Umbilical cord (tissue), 2 donors: ENCODE measurements at places on chromosomes 2 and 18.

DNA sequence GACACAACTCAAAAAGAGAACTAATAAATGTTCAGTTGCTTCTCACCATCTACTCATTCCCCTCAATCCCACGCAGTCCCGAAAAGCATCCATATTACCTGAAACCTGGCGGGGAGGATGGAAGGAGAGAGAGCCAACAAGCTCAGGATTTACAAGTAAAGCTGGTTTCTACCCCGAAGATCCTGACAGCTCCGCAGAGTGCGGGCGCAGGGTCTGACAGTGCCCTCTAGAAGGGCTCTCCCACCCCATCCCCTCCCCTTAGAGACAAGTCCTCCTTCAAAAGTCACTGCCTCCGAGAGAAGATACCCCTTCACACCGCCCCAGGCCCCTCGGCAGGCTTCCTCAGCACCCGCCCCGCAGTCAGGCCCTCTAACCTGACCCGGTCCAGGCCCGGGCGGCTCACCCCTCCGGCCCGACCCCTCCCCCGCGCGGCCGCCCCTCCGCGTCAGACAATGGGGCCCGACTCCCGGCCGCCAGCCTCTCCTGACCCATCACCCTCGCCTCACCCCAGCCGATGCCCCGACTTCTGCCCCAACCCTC, 550 bp downstream of the RAB1A start:
- peak; percentile 31 for DNase-seq

DNA sequence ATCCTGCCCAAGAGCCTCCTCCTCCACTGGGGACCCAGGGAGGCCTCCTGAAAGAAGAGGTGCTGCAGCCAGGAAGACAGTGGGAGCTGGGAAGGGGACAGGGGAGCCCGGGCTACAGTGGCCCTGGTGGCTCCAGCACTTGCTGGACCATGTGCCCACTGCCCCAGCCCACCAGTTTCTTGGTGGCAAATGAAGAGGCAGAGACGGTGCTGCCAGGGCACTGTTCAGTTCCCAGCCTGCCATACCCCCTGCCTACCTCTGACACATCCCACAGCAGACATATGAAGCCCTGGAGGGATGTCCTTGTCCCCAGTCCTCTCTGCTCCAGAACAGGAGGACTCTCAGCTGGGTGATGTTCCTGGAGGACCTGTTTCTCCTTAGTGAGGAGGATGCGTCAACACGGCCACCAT, 3.7 kb downstream of the RAMP1 start:
- DNase-seq: no peak

- DNase-seq: no peak
Observed at GRCh38 chr2:105184420-105184819, 57.1 kb upstream of the GPR45 start.

GRCh38 chr2:200258881-200259576, 47.5 kb upstream of the SPATS2L start:
- DNase-seq: no peak

DNA sequence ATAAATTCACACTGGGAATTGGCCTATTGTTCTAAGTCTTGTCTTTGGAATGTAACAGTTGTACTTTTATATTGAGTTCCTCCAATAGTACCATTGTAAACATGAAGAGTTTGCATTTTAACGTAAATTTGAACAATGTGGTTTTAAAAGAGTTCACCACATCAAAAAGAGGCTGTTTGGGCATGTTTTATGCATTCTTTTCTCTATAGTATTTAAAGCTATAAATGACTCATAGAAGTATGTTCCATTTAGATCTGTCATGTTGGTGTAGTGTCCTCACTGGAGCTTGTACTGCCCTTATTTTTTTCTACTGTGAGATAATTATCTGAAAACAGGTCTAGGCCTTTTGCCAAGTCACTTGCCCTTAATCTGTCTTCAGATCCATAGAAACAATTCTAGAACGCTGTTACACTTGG, 141.9 kb downstream of the RHBDD1 start:
- DNase-seq: peak; percentile 62

DNA sequence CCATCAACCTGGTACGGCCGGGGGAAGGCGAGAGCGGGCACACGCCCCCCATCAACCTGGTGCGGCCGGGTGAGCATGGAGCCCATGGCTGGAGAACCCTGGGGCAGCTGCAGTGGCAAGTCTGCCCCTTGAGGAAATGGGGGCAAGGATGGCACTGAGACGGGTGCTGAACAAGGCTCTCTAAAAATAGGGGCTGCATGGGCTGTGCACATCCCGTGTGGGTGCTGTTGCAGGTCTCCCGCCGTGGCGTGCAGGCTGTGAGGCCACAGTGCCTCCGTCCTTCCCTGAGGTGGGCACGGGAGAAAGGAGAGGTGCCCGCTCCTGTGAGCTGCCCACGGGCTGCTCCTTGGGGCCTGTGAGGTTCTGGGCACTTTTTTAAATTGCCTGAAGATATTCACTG, 99.2 kb downstream of the NFATC1 start:
- DNase-seq: no peak

GRCh38 chr18:38646296-38646695, 1080.7 kb upstream of the CELF4 start:
- DNase-seq: no peak

GRCh38 chr18:8860845-8861642, 155.7 kb downstream of the MTCL1 start:
- DNase-seq: peak; percentile 56

DNA sequence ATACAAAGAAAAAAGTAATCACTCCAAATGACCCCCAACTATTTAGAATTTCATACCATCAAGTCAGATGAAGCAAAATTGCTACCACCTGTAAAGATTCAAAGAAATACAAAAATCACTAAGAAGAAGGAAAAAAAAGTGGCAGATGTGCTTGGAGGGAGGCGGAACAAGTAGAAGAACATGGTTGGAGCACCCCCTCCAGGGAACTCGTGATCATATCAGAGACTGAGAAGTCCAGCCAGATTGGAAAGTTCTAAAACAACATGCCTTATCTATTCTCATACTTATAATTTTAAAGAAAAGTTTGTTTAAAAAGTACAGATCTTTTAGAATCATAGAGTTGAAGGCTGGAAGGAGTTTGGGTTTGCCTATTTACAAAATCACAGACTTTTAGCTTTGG, 113.4 kb upstream of the CYP26B1 start:
- DNase-seq: no peak

DNA sequence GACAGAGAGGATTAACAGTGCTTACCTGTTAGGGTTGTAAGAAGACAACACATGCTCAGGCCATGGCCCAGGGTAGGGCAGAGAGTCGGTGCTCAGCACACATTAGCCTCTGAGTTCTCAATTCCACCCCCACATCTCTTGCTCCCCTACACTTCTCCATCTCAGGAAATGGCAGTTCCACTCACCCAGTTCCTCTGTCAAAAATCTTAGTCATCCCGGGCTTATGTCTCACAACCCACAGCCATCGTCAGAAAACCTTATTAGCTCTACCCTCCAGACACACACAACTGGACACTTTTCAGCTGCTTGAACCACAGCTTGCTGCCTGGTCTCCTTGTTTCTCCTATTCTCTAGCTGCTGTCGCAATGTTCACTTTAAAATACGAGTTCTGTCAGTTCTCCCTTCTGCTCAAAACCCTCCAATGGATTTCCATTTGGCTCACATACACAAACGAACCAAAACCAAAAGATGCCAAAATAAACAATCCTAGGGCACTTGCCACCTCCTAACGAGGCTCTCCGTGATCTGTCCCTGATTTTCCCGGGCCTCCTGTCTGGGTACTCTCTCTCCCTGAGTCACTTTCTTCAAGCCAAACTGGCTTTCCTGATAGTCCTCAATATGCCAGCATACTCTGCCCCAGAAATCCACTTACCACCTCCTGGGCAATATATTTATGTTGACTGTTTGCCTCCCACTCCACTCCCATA, 89.7 kb downstream of the KCTD1 start:
- no peak for DNase-seq

- no peak for DNase-seq
Observed at GRCh38 chr18:3692113-3692621, 242.2 kb downstream of the TGIF1 start.

- no peak for DNase-seq
Observed at GRCh38 chr2:1162768-1163584, 212.3 kb downstream of the SNTG2 start.

DNA sequence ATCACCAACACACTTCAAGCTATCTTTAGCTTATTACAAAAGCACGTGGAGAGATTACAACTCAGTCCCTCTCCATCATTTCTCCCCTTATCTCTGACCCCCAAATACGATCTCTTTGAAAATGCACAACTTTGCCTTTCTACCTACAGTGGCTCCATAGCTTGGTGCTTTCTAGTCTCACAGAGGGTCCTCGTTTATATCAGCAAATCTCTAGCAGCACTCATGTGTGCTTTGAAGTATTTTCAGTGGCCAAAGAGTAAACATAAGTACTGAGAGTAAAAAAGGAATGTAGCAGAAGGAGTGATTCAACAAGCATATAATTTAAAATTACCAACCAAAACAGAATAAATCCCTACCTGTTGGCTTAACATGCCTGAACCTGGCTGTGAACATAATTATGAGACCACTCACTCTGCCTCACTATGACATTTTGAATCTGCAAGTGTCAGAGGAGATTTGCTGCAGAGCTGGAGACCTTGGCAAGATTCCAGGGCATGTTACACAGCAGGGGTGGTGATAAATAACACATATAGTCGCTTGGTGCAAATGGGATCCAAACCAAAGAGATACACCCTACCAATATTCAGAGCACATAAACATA, 54.6 kb downstream of the LAMA3 start:
- DNase-seq: peak; percentile 57

DNA sequence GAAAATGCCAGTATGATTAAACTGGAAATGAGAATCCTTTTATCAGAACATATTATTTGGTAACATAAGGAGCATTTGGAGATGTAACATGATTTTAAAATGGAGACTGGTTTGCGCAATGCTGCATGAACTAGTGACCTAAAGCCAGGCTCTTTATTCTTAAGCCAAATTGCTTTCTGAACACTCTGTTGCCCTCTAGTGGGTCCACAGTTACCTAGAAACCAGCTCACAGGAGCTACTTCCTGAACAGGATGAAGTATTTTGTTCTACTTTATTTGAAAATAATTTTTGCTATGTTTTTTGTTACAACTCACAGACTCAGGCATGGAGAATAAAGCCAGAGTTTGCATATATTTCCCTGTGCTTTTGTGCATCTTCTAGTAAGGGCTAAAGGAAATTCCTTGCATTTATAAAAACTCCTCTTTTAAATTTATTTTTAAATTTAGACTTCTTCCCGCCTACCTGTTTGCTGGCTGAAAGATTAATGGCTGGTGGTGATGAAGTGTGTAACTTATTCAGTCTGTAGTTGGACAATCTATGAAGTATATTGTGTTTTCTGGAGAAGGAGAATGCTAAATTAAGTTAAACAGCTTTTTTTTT, 146.7 kb downstream of the PARD3B start:
- DNase-seq: peak; percentile 92

GRCh38 chr2:156189143-156189542, 143.4 kb downstream of the NR4A2 start:
- DNase-seq: no peak

DNA sequence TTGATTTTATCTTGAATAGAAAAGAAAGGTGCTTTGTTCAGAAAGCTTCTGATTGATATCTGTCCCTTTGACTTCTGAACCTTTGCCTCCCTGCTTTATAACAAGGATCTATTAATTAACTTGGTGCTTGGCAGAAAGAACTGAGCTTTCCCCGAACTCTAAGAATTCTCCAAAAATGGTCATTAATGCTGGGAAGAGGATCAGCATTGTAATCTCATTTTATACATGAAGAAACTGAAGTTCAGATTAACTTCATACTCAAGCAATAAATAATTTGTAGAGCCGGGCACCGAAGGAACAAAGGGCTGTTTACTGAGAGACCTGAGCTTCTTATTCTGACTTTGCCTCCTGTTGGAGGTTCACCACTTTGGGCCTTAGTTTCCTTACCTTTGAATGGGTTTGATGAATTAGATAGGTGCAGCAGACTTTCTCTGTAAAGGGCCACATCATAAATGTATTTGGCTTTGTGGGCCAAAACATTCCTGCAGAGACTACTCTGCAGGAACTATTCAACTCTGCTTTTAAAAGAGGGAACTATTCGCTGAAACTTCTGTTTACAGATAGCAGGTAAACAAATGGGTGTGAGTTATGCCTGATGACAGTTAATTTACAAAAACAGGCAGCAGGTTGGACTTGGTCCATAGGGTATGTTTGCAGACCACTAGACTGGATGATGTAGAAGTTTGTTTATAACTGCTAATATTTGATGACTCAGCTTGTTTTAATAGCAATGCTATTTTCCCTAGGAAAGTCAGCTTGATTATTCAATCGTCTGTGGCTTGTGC, 272.9 kb downstream of the TGIF1 start:
- DNase-seq: no peak

GRCh38 chr2:204370172-204370718, 175.0 kb upstream of the PARD3B start:
- DNase-seq: no peak

GRCh38 chr2:118843483-118844132, 3.8 kb downstream of the EN1 start:
- no peak for DNase-seq

- no peak for DNase-seq
Observed at GRCh38 chr18:54964741-54965140, 5.5 kb upstream of the CCDC68 start.

- no peak for DNase-seq
Observed at GRCh38 chr2:84781942-84782716, 98.8 kb downstream of the TRABD2A start.

DNA sequence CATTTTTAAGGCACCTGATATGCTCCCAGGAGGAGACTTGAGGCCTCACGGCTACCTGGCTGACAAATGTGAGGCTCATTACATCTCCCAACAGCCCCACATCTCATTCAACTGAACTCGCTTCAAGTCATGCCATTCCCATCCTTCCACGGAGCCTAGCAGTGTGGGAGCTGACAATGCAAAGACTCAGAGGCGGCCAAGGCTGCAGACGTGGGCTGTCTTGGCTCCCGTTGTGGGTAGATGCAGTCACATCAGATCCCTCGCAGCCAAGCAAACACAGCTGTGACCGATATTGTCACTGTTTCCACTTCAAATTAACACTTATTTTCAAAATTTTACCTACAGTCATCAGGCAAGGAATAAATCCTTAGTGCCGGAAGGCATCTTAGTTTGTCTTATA, 64.0 kb upstream of the TRIB2 start:
- no peak for DNase-seq

DNA sequence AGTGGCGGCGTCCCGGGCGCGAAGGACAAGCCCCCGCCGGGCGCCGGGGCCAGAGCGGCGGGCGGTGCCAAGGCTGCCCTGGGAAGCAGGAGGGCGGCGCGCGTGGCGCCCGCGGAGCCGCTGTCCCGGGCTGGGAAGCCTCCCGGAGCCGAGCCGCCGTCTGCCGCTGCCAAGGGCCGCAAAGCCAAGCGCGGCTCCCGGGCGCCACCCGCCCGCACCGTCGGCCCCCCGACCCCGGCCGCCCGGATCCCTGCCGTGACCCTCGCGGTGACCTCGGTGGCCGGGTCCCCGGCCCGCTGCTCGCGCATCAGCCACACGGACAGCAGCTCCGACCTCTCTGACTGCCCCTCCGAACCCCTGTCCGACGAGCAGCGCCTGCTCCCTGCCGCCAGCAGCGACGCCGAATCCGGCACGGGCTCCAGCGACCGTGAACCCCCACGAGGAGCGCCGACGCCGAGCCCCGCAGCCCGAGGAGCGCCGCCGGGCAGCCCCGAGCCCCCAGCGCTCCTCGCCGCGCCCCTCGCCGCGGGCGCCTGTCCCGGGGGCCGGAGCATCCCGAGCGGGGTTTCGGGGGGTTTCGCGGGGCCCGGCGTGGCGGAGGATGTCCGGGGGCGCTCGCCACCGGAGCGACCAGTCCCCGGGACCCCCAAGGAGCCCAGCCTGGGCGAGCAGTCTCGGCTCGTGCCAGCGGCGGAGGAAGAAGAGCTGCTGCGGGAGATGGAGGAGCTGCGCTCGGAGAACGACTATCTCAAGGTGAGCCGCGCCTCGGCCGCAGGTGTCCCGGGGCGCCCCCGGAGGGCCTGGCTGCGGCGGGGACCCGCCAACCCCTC, 820 bp downstream of the MTCL1 start:
- no peak for DNase-seq

GRCh38 chr2:160337728-160338127, 137.7 kb upstream of the ITGB6 start:
- DNase-seq: no peak
